ENCODE measurements at places on chromosomes 2 and 18.

GRCh38 chr2:16238001-16238761, 297.8 kb downstream of the MYCN start:
- no peak for DNase-seq

DNA sequence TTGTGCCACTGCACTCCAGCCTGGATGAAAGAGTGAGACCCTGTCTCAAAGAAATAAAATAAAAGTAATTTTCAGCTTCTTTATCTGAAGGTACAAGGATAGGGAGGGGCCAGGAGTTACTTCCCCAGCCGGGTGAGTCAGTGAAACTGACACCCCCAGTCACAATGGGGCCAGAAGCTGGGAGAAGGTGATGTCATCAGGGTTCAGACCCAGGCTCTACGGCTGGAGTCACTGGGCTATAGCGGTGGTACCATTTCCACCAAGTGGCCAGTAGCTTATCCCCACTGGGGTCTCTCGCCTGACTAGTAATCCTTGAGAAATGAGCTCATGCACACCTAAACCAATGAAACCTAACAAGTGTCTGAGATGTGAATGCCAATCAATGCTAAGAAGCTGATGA, 107.9 kb downstream of the ALPK2 start:
- DNase-seq, result peak; percentile 21

DNA sequence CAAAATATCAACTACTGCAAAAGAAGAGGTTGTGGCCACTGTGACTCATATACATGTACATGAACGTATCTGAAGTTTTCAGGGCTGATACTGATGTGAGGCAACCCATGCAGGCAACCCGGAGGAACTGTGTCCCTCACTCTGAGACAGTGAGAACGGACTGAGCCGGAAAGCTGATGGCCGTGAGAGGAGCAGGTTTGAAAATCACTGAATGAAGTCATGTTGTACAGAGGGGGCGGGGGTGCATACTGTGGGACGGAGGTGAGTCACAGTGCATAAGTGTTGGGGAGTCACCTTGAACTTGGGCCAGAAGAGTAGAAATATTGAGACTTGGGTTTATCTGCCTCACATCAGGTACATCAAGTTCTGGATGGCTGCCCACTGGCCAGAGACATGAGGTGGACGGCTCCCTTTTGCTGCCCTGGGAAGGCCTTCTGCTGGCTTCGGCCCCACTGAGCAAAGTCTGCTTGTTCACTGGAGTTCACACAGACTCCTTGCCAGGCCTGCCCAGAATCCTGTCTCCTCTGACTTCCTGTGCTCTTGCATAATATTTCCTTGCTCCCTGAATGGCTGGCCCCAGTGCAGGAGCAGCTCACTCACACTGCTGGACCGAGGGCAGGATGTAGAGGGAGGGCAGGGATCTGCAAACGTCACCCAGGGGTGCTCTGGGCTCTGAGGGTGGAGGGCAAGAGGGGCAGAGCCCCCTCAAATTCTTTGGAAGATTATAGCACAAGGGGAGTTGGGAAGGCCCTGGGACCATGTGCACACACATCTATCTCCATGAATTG, 18.1 kb downstream of the EPAS1 start:
- DNase-seq, result peak; percentile 76

GRCh38 chr2:201831469-201831868, 25.1 kb downstream of the CDK15 start:
- no peak for DNase-seq

- peak; percentile 35 for DNase-seq
Measured at GRCh38 chr2:239991689-239992314, 33.3 kb downstream of the NDUFA10 start.

DNA sequence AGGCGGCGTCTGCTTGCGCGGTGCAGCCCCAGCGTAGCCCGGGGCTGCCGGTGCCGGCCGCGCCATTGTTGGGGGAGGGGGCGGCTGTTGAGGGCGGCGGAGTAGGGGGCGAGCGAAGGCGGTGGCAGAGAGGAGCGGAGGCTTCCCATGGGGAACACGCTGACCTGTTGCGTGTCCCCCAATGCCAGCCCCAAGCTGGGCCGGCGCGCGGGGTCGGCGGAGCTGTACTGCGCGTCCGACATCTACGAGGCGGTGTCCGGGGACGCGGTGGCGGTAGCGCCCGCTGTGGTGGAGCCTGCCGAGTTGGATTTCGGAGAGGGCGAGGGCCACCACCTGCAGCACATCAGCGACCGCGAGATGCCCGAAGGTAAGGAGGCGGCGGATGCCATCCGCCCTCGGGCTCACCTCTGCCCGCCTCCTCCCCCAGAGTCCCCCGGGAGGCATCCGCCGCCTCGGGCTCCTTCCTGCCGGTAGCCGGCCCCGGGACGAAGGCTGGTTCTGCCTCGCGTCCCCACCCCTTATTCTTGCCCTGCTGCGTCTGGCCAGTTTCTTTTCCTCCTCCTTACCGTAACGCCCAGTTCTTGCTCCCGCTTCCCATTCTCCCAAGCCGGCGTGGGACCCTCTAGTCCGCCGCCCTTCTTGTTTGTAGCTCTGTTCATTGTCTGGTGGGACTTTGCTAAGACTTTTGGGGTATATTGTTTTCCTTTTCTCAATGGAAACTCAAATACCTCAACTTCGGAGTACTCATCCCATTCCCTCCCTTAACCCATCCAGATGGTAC, 500 bp downstream of the CCNYL1 start:
- peak; percentile 31 for DNase-seq

DNA sequence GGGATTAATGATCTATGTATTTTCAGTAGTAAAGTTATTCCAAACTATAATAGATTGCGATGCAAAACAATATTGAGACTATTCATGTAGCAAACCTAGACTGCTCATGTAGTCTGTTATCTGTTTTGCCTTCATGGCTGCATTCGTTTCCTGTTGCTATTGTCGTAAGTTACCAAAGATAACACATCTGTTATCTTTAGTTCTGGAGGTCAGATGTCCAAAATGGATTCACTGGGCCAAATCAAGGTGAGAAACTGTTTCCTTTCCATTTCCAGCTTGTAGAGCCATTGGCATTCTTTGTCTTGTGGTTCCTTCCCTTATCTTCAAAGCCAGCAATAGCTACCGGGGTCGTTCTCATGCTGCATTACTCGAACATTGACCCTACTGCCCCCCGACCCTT, 20.9 kb downstream of the ITGAV start:
- DNase-seq, result peak; percentile 25

GRCh38 chr2:172861656-172862476, 126.2 kb downstream of the RAPGEF4 start:
- DNase-seq, result no peak

DNA sequence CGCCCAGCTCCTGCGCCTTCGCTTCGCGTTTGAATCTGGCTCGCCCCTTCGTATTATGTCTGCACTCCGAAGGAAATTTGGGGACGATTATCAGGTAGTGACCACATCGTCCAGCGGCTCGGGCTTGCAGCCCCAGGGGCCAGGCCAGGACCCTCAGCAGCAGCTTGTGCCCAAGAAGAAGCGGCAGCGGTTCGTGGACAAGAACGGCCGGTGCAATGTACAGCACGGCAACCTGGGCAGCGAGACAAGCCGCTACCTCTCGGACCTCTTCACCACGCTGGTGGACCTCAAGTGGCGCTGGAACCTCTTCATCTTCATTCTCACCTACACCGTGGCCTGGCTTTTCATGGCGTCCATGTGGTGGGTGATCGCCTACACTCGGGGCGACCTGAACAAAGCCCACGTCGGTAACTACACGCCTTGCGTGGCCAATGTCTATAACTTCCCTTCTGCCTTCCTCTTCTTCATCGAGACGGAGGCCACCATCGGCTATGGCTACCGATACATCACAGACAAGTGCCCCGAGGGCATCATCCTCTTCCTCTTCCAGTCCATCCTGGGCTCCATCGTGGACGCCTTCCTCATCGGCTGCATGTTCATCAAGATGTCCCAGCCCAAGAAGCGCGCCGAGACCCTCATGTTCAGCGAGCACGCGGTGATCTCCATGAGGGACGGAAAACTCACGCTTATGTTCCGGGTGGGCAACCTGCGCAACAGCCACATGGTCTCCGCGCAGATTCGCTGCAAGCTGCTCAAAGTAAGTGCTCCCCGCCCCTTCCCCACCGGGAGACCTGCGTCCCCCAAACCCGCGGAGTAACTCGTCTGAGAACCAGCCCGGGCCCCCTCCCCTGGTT, 453 bp downstream of the KCNJ3 start:
- DNase-seq, result no peak

GRCh38 chr2:241035818-241036396, 37.5 kb downstream of the SNED1 start:
- no peak for DNase-seq

DNA sequence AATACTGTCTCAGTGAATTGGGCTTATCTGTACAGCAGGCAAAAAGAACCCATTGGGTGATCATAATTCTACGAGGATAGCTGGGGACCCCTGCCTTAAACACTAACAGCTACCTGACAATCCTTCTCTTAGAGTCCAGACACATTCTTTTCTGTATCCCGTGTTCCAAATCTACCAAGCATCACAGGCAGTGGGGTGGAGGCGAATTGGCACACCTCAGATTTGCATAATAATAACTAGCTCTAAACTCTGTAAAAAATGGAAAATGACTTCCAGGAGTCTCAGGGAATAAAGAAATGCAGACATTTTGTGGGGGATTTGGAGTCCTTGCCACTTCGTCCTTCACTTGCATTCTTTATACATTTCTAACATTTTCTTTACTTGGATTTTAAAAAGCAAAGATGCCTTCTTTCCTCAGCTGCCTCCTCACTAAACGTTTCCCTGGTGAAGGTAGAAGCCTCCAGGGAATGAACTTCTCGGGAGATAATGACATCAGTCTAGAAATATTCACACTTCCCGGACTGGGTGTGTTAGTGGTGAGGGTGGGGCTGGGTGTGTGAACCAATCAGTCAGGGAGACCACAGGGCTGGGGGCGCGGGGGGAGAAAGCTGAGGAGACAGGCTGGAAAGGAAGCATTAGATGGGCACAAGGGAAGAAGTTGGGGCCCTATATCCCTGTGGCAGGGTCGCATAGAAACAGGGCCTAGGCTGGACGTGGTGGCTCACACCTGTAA, 59.1 kb upstream of the BOD1L2 start:
- no peak for DNase-seq

DNA sequence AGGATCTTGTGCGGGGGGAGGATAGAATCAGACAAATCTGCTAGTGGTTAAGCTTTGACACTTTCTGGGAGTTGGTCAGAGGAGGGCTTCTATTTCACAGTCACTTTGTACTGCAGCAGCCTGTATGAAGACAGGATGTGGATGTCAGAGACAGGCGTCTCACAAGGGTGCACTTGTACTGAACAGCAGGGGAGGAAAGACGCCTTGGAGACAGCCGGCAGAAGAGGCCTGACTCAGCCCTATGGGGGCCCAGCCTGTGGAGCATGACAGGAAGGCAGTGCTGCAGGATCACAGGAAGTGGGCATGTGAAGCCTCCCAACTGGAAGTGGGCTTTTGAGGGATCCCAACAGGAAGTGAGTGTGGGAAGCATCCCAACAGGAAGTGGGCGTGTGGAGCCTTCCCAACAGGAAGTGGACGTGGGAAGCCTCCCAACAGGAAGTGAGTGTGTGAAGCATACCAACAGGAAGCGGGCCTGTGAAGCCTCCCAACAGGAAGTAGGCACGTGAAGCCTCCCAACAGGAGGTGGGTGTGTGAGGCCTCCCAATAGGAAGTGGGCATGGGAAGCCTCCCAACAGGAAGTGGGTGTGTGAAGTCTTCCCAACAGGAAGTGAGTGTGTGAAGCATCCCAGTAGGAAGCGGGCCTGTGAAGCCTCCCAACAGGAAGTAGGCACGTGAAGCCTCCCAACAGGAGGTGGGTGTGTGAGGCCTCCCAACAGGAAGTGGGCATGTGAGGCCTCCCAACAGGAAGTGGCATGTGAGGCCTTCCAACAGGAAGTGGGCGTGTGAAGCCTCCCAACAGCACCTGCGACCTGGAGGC, 212.3 kb downstream of the SNTG2 start:
- no peak for DNase-seq

- DNase-seq, result no peak
Measured at GRCh38 chr2:101551336-101551888, 76.5 kb upstream of the RFX8 start.
